ENCODE measurements at places on chromosomes 4 and X. TPM values are rescaled to one million over a fixed set of nuclear protein-coding genes. Genes with fewer than 3 reads are reported as not detected.

Gene GLRA3
- not detected for total RNA-seq

Gene INPP4B
- 10.6 TPM for total RNA-seq

Gene PAGE2
- total RNA-seq, result not detected

Gene LRCH2
- total RNA-seq, result 10.9 TPM

Gene PTCHD1
- total RNA-seq, result not detected

Gene CXorf51B
- not detected for total RNA-seq

Gene MAGEC3
- total RNA-seq, result not detected

Gene RBMXL3
- total RNA-seq, result not detected

Gene FABP2
- not detected for total RNA-seq

Data from smooth muscle cell of the pulmonary artery (primary cell).